G401 (cell line): ENCODE measurements at places on chromosomes 5 and 9.

- DNase-seq = peak; percentile 71
Measured at GRCh38 chr9:90538566-90538965, 104.1 kb downstream of the DIRAS2 start.

DNA sequence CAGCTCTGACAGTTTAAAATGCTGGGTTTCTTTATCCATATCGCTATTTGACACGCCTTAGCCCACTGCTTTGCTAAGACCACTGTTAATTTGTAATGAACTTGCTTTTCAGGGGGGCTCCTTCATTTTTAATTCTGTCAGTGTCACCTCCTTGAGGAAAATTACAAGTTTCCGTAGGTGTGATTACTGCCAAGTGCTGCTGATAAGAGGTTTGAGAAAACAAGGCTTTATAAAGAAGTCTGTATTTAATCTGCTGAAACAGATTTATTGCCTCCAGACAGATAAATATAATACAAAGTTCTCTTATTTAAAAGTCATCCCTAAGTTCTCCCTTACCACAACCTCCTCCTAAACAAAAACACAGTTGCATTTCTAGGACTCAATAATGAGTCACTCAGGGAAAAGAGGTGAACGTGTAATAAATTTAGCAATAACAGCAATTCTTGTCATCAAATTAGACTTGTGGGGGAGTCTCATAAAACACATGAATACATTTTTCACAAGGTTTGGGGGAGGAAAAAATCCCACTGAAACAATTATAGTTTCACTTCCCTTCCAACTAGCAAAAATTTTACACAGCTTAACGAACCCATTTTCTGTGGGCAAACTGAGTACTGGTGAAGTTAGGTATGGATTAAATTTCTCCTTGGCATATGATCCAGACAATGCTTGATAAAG lies 72.8 kb downstream of the MAPKAP1 start:
- DNase-seq = no peak

- DNase-seq = no peak
Measured at GRCh38 chr9:109482391-109482916, 15.7 kb downstream of the PTPN3 start.

DNA sequence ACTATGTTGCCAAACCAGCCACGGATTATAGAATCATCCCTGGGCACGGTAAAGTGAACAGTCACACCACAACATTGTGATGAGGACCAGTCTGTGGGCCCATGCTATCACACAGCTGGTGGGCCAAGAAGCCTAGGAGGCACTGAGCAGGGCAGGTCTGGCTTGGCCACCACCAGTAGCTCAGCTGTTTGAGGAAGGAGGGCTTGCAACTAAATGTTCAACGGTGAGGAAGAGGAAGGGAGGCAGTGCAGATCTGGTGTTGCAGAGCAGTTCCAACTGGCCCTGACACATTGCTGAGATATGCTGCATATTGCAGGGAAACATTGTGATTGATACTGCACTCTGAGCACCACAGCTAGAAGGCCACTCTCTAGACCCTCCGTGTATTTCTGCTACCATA lies 77.9 kb upstream of the ATG10 start:
- no peak for DNase-seq

DNA sequence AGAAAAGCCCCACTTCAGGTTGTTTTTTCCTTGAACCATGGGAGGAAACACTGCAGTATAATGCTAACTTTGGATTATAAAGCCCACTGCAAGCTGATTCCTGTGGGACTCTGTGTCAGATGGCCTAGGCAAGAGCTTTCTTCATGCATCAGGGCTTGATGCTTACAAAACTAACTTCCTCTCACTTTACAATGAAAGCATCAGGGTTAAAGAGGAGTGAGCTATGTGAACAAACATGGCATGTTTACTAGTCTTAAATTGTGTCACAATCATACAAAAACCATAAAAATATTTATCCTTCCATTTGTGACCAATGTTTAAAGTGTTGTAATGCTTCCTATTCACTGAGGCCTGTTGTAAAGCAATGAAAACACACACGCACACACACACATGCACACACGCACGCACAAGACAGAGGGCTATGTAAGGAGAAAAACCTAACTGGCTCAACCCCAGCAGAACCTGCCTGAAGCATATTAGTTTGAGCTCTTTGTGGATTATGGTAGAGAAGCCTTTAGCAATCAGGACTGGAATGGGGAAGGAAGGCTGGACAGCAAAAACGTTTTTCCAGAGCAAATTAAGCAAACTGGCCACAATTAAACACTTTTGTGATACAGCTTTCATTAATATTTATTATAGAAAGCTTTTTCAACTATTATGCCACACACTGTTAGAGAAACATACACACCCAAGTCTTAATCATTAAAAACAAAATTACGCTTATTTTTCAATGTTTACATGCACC lies 122.2 kb downstream of the AUH start:
- no peak for DNase-seq

- DNase-seq = no peak
Measured at GRCh38 chr5:179422213-179422855, 77.1 kb upstream of the ADAMTS2 start.

- DNase-seq = no peak
Measured at GRCh38 chr5:96062836-96063235, 101.2 kb upstream of the ELL2 start.

- DNase-seq = no peak
Measured at GRCh38 chr5:55959208-55959607, 35.6 kb downstream of the IL6ST start.

- no peak for DNase-seq
Measured at GRCh38 chr5:133680830-133681565, 68.7 kb upstream of the FSTL4 start.
